CD4-positive, alpha-beta T cell treated with Interleukin-12 subunit alpha and Interleukin-12 subunit beta, for 1 hour (primary cell): ENCODE measurements at places on chromosomes 3 and 15.
A peak's percentile ranks its signal among the peaks of the same experiment; 100 is the strongest.

DNA sequence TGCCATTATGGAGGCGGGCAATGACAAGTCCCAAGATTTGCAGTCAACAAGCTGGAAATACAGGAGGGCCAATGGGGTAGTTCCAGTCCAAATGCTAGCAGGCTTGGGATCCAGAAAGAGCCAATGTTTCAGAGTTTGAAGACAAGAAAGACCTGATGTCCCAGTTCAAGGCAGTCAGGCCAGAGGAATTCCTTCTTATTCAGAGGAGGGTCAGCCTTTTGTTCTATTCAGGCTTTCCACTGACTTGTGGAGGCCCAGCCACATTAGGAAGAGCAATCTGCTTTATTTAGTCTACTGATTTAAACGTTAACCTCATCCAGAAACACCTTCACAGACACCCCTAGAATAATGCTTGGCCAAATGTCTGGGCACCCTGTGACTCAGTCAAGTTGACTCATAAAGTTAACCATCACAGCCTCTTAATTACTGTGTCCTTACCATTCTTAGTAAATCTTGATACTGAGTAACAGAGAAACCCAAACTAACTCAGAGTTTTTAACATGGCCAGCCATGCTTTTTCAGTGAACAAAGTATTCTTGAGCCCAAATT is 50.9 kb upstream of the NPHP3 start:
- no peak for DNase-seq

- DNase-seq, result no peak
Observed at GRCh38 chr15:66879531-66880368, 177.7 kb downstream of the SMAD6 start.

DNA sequence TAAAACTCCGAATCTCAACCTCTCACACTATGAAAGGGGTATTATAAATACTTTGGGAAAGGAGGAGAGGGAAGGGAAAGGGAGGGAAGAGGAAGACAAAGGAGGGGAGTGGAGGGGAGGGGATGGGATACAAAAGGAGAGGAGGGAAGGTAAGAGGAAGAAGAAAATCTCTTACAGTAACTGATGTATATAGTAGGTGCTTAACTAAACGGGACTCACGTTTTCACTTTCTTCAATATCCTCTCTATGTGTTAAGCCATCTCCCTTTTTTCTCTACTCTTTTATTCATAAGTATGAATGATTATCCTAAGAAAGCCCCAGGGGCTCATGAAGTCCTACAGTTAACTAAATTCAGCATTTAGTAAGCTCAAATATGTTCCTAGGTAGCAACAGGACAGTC is 729.6 kb upstream of the NR2F2 start:
- DNase-seq, result no peak

DNA sequence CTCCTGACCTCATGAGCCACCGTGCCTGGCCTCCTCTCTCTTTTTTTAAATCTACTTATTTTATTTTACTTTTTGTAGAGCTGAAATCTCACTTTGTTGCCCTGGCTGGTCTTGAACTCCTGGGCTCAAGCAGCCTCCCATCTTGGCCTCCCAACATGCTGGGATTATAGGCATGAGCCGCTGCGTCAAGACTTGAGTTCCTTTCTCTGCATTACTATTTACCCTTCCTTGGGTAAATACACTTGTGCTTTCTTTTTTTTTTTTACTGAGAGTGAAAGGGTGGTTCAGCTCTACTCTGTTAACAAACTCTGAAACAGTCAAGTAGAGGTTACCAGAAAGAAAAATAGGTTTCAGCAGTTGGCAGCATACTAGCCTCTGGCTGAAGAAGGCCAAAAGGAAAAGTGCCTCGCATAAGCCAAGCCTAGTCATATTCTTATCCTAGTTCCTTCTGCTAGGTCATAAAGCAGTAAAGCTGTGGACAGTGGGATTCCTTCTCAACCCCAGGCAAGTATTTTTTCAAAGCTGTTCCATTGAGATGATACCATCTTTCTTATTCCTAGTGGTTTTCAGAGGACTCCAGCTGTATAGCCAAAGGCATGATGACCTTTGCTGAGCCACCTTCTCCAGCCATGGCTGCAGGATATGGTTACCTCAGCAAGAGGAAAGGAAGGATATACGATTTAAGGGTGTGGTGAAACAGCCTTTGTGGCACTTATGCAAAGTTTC is 135.1 kb downstream of the RBPMS2 start:
- DNase-seq, result no peak

- peak; percentile 51 for DNase-seq
Observed at GRCh38 chr3:122572940-122573412, 4.5 kb upstream of the PARP15 start.

DNA sequence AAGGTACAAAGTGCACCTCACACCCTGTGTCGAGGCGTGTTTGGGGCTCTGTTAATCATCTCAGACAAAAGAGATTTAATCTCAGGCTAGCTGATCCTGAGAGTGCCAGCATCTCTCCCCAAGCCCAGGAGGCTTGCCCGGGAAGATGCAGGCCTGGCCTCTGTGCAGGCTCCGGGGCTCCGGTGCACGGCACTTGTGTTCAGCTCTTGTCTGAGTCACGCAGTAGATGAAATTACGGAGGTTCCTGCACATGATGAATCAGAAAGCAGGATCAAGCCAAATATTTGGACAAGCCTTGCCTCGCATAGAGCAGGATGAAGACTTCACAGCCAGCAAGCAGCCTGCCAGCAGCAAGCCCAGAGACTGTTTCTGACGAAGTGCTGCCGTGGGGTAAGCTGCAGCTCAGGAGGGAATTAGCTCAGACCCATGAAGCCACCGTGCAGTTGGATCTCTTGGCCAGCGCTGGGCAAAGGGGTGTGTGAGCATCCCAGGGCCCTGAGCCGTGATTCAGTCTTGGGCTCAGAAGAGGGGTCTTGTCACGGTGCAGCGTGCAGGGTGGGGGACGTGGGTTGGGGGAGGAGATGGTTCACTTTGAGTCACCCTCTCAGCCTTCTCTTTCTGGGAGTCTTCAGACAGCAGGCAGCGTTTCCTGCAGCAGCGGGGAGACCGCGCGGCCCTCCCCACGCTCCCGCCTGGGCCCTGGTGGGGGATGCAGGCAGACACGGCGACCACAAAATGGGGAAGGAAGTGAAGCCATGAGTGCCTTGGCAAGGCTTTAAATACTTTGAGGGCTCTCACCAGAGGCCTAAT is 89.2 kb upstream of the MEF2A start:
- DNase-seq, result peak; percentile 16

GRCh38 chr15:39397883-39398282 is 183.0 kb upstream of the THBS1 start:
- DNase-seq, result no peak

GRCh38 chr15:63497642-63498467 is 6.5 kb upstream of the USP3 start:
- DNase-seq, result peak; percentile 87

- no peak for DNase-seq
Observed at GRCh38 chr3:73604451-73604850, 20.3 kb downstream of the PDZRN3 start.

- DNase-seq, result no peak
Observed at GRCh38 chr3:73070675-73071575, 9.5 kb downstream of the EBLN2 start.

DNA sequence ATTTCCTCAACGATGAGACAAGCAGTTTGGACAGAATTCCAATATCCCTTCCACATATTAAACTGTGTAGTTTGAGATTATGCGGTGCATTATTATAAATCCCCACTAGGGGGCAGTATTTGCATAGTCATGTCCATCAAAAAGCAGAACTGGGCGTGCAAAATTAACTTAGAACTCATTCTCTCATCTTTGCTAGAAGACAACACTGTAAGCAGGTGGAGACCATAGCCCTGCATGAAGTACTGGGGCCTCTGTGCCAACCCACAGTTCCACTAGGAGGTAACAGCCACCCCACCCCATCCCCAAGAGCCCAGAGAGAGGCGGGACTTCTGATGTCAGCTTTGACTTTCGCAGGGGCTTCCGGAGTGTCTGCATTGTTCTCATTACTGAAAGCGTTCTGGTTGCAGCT is 106.6 kb upstream of the TMC3 start:
- DNase-seq, result peak; percentile 53

DNA sequence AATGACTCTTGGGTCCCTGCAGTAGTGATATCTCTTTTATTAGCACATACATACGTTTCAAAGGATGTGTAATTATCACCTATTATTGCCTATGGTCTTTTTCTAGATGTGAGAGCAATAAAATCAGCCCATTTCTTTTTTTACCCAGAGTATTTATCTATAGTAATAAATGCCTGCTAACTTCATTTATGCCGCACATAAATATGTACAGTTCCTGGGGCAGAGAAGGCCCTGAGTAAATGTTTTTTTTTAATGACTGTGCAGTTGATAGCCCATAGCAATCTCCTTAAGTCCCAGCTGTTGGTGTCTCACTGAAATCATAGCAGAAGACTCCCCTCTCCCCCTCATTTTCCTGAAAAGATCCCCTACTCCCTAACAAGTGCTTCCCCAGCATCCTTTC is 16.7 kb downstream of the RAB8B start:
- no peak for DNase-seq

- DNase-seq, result no peak
Observed at GRCh38 chr15:69794645-69795469, 302.9 kb downstream of the TLE3 start.

DNA sequence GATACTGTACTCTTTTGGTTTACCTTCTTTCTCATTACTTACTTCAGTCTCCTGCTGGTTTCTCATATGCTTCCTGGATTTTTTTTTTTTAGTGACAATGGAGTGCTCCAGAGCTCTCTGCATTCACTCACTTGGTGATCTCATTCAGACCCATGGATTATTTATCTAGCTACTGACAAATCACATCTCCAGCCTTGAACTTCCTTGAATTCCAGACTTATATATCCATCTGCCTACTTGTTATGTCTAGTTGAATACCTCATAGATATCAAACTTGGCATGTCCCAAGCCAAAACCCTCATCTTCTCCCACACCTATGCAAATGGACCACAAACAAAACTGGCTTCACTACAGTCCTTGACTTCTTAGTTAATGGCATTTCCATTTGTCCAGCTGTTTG is 234.7 kb upstream of the ZPLD1 start:
- DNase-seq, result no peak

DNA sequence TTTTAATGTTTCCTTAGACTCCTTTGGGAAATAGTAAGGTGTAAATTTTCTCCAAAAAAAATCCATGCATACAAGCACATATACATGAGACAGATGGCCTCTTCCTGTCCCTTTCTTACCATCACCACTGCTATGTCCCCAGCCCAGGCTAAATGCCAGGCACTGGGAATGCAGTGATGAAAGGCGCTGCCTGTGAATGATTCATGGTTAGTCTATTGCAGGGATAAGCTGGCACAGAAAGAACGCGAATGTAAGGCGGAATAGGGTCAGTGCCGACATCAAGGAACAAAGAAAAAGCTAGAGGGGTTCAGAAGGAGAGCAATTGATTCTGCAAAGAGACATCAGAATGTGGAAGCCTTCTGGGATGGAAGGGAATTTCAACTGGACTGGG is 36.2 kb upstream of the CFAP161 start:
- no peak for DNase-seq

DNA sequence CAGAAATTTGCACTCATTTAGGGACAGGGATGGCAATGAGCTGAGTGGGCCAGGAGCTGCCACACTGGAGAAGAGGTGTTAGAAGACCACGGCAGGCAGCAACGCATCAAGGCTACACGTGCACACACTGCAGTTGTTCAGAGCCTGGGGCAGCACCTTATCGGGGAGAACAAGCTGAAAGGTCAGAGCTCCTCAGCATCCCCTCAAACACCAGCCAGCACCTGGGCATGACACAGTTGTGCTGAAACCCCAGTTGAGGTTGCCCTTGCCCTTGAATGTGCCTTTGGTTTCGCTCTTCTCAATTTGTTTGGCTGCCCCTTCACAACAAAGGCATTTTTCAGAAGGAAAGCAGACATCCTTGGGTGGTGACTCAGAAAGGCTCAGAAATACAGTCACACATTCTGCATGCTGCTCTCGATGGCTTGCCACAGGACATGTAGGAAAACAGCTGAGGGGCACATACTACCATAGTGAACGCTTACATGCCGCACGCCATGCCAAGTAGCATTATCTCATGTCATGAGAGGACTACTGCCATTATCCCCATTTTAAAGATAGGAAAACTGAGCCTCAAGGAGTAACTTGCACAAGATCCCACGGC is 57.6 kb downstream of the ST8SIA2 start:
- no peak for DNase-seq

DNA sequence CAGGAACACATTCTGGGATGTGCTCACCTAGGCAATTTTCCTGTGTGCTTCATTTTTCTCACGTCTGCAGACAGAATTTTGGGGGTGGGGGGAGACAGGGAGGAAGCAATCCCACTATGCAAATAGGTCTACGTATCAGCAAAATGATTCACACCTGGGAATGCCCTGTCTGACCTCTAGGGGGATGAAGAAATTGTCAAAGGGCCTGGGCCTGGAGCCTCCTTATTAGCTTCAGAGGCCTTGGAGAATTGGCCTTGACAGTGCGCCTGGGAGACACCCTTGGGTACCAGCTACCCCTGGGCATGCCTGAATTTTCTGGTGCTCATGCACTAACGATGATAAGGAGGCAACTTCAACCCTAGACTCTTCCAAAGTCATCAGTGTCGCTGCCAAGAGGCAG is 207.5 kb downstream of the CADPS start:
- DNase-seq, result no peak

DNA sequence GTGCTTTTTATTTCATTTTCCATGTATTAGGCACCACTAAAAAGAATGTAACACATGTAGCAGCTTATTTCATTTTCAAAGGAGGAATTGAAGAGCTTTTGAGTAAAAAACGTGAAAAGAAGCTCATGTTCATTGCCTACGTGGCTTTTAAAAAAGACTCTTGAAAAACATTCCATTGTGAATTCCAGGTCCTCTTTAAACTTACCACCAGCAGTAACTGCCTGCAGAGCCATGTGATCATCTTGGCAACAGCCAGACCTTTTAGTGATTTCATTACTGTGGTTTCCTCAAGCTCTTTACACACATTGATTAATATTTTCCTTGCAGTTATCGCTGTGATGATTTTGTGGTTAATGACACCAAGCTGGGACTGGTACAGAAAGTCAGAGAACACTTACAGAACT is 43.8 kb upstream of the FBXL22 start:
- no peak for DNase-seq

- no peak for DNase-seq
Observed at GRCh38 chr3:177817751-177818150, 620.5 kb upstream of the TBL1XR1 start.

- no peak for DNase-seq
Observed at GRCh38 chr3:13687517-13687943, 138.6 kb downstream of the FBLN2 start.

- DNase-seq, result no peak
Observed at GRCh38 chr15:94242257-94242656, 10.9 kb downstream of the MCTP2 start.
